ENCODE measurements at places on chromosomes 16 and 17. TPM values are rescaled to one million over a fixed set of nuclear protein-coding genes. Genes with fewer than 3 reads are reported as not detected.

The AIPL1 gene
- not detected for total RNA-seq

The SLFN5 gene
- 44.3 TPM for total RNA-seq

The DHRS7C gene
- total RNA-seq = not detected

The PPM1E gene
- 0.06 TPM for total RNA-seq

The SHISA6 gene
- total RNA-seq = not detected

The KRT39 gene
- not detected for total RNA-seq

The EXOC7 gene
- 51.8 TPM for total RNA-seq

The YWHAE gene
- total RNA-seq = 507 TPM

The TNFRSF17 gene
- not detected for total RNA-seq

The USP6 gene
- not detected for total RNA-seq

The CLEC18B gene
- total RNA-seq = 0.49 TPM

The SPEM3 gene
- total RNA-seq = not detected

The CARD14 gene
- total RNA-seq = 0.16 TPM

The SKAP1 gene
- not detected for total RNA-seq

The SPATA33 gene
- 3.8 TPM for total RNA-seq

The CCL7 gene
- 0.38 TPM for total RNA-seq

The RAP1GAP2 gene
- total RNA-seq = 1.3 TPM

The CX3CL1 gene
- 89.1 TPM for total RNA-seq

The IRF8 gene
- total RNA-seq = 23.8 TPM

The SLC35G3 gene
- total RNA-seq = not detected

The CSHL1 gene
- not detected for total RNA-seq

The CD79B gene
- 1.1 TPM for total RNA-seq

The UNC13D gene
- 4.7 TPM for total RNA-seq

The C17orf100 gene
- total RNA-seq = 0.16 TPM

The TPSG1 gene
- total RNA-seq = not detected

The MYO15B gene
- total RNA-seq = 6.0 TPM

The RNF151 gene
- total RNA-seq = not detected

The NRN1L gene
- total RNA-seq = not detected

The TOM1L2 gene
- total RNA-seq = 30.0 TPM

The KLHL10 gene
- total RNA-seq = under 0.01 TPM

The VAC14 gene
- total RNA-seq = 34.4 TPM
